GM23248 (cell line): ENCODE measurements at places on chromosomes 3 and 15. TPM values are rescaled to one million over a fixed set of nuclear protein-coding genes. Genes with fewer than 3 reads are reported as not detected.

GRCh38 chr15:76809412-76810103 lies 95.6 kb downstream of the SCAPER start:
- DNase-seq: no peak

DNA sequence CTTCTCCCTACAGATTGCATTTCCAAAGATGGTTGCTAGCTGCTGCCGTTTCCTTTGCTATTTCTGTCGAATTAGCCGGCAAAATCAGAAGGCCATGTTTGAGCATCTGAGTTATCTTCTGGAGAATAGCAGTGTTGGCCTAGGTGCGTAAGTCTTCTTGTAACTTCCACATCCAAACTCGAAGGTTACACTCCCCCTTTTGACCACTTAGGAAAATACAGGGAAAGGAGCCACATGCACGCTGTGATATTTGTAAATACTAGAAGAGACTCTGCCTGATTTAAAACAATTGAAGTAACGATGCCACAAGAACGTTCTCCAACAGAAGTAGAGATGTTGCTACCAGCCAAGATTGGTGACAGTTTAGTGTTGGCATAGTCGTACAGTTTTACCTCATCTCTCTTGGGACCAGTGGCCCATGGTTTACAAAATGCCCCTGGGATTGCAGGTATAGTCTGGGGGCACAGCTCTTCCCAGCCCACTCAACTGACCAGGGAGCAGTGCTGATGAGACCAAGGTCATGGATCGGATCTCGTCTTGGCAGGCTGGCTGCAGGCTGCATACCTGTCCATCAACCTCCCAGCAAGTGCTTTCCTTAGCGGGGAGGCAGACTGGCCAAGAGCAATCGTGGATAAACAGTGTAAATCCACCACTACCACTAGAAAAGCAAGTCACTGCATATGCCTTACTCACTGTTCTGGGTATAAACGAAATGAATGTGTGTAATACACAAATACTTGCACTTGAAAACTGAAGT lies 268.4 kb upstream of the CHRM5 start:
- DNase-seq: peak; percentile 10

- DNase-seq: peak; percentile 74
These were observed 516.7 kb downstream of the FOXP1 start for GRCh38 chr3:71066849-71067261.

Gene TMEM266
- polyA plus RNA-seq: 0.10 TPM in 1 of 2 replicates, not detected in the other

- DNase-seq: no peak
These were observed 13.7 kb downstream of the NRROS start for GRCh38 chr3:196652961-196653795.

DNA sequence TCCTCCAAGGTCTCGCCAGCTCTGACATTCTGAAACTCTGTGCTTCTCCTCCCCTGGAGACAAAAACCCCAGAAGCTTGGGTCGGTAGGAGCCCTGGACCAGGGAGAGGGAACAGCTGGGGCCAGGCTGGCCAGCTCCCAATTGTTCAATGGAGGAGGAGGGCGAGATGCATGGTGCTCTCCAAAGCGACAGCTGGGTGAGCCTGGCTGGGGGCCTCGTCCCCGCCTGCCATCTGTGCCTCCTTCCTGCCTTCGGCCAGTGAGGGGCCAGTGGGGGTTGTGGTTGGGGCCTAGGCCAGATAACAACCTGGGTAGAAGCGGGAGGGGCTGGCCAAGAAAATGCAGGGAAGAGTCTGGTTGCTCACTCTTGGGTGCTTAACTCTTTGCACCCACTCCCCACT lies 79.4 kb downstream of the CORO2B start:
- DNase-seq: no peak

DNA sequence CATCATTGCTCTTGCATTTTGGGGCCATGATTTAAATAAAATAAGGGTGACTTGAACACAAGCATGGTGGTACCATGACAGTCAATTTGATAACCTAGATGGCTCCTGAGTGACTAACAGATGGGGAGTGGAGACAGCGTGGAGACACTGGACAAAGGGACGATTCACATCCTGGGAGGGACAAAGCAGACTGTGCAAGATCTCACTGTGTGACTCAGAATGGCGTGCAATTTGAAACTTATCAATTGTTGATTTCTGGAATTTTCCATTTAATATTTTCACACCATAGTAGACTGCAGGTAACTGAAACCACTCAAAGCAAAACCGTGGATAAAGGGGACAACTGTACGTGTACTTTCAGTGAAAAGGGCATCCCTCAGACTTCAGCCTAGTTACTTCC lies 25.5 kb downstream of the MCCC1 start:
- DNase-seq: peak; percentile 4
